Foreskin keratinocyte (primary cell): ENCODE measurements at places on chromosomes 12 and 14. TPM values are rescaled to one million over a fixed set of nuclear protein-coding genes. Genes with fewer than 3 reads are reported as not detected.

DNA sequence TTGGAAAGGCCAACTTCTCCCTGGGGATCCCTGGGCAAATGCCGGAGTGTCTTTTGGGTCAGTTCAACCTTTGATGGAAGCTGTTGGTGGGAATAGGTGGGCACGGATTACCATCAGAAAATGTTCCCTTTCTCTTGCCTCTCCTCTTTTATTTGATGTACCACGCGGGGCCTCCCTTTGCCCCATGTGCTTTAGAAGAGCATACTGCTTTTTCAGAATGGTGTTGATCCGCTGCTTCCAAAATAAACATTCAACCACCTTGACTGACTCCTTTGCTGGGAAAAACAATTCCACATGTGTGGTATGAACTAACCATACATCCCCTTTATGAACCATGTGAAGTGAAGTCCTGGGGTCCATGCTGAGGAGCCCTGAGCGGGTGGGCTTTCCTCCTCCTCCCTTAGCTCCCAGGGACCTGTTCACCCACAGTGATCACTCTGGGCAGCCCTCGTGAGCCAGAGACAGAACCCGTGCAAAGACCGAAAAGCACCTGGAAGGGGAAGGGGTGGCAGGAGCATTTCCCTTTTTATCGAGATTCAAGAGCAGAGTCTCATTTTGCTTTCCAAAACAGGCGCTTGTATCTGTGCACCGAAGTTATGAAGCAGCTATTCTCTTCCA lies 44.2 kb upstream of the PRMT8 start:
- no peak for DNase-seq

- DNase-seq: no peak
These were observed 534.6 kb upstream of the ATP2B1 start for GRCh38 chr12:90243211-90243610.

Gene TMEM132C
- polyA plus RNA-seq: not detected in 2 replicates

Gene FAM216A
- polyA plus RNA-seq: 7.5 and 10.1 TPM in 2 replicates

DNA sequence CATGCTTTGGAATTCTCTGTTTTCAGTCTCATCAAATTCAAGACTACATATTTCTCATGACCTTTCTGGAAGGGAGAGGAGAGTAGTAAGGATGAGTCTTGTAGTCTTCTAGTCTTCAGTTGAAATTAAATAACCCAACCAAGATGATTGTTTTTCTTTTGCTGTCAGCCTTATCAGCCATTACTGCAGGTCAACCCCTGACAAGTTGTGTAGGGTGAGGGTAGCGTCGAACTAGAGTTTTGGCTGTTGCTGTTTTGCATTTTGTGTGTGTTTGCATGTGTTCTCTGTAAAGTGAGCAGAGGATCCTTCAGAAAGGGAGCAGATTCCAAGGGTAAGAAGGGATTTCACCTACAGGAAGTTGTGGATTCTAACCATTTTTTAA lies 28.4 kb downstream of the DIP2B start:
- DNase-seq: no peak

Gene CIT
- polyA plus RNA-seq: 3.9 and 5.2 TPM in 2 replicates

- DNase-seq: no peak
These were observed 31.6 kb upstream of the BEGAIN start for GRCh38 chr14:100618763-100619320.

- no peak for DNase-seq
These were observed 434.1 kb upstream of the RPL10L start for GRCh38 chr14:47085678-47086077.

- no peak for DNase-seq
These were observed 785 bp upstream of the NIN start for GRCh38 chr14:50831726-50832168.
